ENCODE measurements at places on chromosomes 5 and 9.

GRCh38 chr9:129073404-129073803 is 7.5 kb upstream of the DOLPP1 start:
- DNase-seq: no peak

GRCh38 chr5:93800988-93801811 is 59.8 kb upstream of the POU5F2 start:
- DNase-seq: no peak

GRCh38 chr5:78557601-78558000 is 91.0 kb downstream of the LHFPL2 start:
- DNase-seq: no peak

DNA sequence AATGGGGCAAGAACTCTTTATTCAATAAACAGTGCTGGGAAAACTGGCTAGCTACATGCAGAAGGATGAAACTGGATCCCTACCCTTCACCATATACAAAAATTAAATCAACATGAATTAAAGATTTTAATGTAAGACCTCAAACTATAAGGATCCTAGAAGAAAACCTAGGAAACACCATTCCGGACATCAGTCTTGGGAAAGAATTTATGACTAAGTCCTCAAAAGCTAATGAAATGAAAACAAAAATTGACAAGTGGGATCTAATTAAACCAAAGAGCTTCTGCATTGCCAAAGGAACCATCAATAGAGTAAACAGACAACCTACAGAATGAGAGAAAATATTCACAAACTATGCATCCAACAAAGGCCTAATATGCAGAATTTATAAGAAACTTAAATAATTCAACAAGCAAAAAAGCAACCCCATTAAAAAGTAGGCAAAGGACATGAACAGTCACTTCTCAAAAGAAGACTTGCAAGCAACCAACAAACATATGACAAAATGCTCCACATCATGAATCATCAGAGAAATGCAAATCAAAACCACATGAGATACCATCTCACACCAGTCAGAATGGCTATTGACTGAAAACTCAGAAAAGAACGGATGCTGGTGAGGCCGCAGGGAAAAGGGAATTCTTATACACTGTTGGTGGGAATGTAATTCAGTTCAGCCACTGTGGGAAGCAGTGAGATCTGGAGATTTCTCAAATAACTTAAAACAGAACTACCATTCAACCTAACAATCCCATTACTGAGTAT is 104.3 kb upstream of the MAP3K1 start:
- DNase-seq: no peak

DNA sequence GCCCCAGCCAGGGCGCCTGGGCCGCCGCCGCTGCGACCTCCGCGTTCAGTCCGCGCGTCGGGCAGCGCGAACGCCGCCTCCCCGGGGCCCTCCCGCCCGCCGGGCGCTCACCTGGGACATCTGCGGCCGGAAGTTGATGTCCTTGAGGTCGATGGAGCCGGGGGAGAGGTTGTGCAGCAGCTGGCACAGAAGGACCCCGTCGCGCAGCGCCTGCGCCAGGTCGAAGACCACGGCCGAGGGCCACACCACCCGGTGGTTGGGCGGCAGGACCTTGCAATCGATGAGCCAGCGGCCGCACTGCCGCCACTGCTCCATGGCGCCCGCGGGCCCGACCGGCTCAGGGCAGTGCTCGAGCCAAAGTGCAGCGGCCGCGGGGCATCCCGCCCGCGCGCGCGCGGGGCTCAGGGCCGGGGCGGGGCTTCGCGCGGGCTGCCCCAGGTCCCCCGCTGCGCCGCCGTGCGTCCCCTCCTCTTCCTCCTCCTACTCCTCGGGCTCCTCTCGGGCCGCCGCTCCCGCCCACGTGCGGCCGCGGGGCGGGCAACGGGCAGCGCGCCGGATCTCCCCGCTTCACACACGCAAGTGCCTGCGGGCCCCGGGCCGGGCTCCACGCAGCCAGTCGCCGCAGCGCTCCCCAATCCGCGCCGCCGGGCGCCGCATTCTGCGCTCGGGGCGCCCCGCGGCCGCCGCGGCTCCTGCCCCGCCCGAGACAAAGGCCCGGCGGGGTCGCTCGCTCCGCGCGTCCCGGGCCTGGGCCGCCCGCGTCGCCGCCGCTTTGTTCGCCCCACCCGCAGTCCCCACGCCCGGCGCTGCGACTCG is at the start of gene VAV2:
Gene VAV2 (minus strand): TSS at position 361 of the 816 bp plus-strand sequence. CDS start 46 bp downstream, at position 315.
- no peak for DNase-seq

- no peak for DNase-seq
Measured at GRCh38 chr5:107979900-107980299, 309.2 kb upstream of the EFNA5 start.

All from effector memory CD4-positive, alpha-beta T cell (primary cell).